ENCODE measurements at places on chromosomes 2 and 18. TPM values are rescaled to one million over a fixed set of nuclear protein-coding genes. Genes with fewer than 3 reads are reported as not detected.

- H3K27me3 ChIP-seq: no peaks in the 10 kb centered on the region
- peaks cover 15% of the 10 kb centered on the region for H3K4me1 ChIP-seq
- peak overlapping the region; percentile 79 for H3K4me3 ChIP-seq
Measured at GRCh38 chr2:218397463-218397819, 2.2 kb upstream of the CTDSP1 start.

B3GNT7 gene
- total RNA-seq: 17.5 TPM

SCN7A gene
- 3.0 TPM for total RNA-seq

SPRED2 gene
- total RNA-seq: 21.9 TPM

GRCh38 chr2:12592296-12592695 is 124.4 kb upstream of the TRIB2 start:
- H3K27ac ChIP-seq: no peak overlapping the region
- no peak for DNase-seq
- peaks cover under 1% of the 10 kb centered on the region for H3K4me1 ChIP-seq
- no peaks in the 10 kb centered on the region for H3K36me3 ChIP-seq
- no peaks in the 10 kb centered on the region for H3K27me3 ChIP-seq
- H3K4me3 ChIP-seq: no peak overlapping the region

DNA sequence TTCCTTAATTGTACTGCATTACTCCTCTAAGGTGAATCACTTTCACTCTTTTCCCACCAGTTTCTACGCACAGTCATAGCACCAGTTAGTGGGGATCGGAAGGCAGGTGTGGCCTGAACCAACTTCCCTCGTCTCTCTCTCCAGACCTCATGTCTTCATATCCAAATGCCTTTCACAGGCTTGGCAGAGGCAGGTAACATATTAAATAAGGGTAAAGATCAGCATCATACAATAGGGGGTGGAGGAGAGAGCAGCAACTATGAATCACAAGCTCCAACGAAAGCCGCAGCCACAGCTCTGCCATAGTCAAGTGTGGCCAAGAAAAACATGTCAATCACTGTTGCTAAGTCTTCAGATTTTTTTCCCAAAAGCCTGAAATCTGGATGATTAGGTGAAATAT is 40.3 kb downstream of the AP1S3 start:
- peaks cover 7% of the 10 kb centered on the region for H3K4me1 ChIP-seq
- DNase-seq: no peak
- no peaks in the 10 kb centered on the region for H3K36me3 ChIP-seq

GRCh38 chr2:206979922-206980321 is 40.6 kb downstream of the CPO start:
- H3K27ac ChIP-seq: no peak overlapping the region
- no peaks in the 10 kb centered on the region for H3K36me3 ChIP-seq
- DNase-seq: no peak

ZNF521 gene
- 17.2 TPM for total RNA-seq

SMYD1 gene
- total RNA-seq: not detected

- no peaks in the 10 kb centered on the region for H3K36me3 ChIP-seq
- H3K4me1 ChIP-seq: no peaks in the 10 kb centered on the region
- no peak for DNase-seq
Measured at GRCh38 chr2:172999641-173000386, 75.8 kb upstream of the MAP3K20 start.

CXCR1 gene
- 4.4 TPM for total RNA-seq

TMEM247 gene
- not detected for total RNA-seq

DNA sequence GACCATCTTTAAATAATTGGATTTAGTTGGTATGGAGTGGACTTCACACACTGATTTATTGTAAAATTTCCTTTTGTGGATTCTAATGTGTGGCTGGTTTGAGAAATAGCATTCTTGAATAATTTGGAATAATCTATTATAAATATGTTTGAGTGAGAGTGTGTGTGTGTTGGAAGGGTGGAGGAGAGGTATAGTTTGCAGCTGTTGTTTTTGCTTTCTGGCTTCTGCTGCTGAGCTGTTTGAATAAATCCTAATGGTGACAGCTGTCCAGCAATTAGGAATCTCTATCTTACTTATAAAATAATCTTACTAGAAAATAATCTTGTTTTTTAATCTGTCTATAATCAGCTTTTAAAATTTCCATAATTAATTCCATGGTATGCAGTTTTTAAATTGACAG is 1283.0 kb upstream of the CDH2 start:
- no peak for DNase-seq
- no peaks in the 10 kb centered on the region for H3K36me3 ChIP-seq
- no peaks in the 10 kb centered on the region for H3K4me1 ChIP-seq
- no peak overlapping the region for H3K27ac ChIP-seq

GRCh38 chr2:219120082-219120481 is 40.5 kb downstream of the NHEJ1 start:
- H3K4me3 ChIP-seq: no peak overlapping the region
- DNase-seq: no peak
- peaks cover 6% of the 10 kb centered on the region for H3K4me1 ChIP-seq
- no peaks in the 10 kb centered on the region for H3K27me3 ChIP-seq
- no peak overlapping the region for H3K27ac ChIP-seq

DNA sequence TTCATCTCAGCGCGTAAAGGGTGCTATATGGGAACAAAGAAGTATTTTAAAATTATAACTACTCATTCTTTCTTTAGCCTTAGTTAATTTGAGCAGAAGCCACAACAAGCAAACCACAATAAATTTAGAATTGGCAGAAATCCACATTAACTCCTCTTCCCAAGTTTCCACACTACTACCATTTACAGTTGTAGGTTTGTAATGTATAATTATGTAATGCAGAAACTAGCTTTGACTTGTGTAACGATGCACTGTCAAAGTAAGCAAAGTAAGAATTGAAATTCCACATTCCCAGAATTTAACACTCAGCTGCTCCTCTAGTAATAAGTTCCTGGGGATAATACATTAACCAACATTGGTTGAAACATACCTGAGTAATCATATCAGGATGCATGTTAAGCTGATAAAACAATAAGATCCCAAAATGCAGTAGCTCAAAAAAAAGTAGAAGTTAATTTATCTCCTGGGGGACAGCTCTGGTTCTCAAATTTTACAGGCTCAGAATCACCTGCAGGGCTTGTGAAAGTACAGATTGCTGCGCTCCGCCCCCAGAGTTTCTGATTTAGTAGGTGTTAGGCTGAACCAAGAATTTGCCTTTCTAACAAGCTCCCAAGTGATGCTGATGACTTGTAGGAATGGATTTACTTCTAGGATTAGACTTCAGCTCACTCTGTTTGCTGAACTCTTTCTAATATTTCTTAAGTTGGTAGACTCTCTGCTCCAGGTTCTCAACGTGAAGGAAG is 9.9 kb downstream of the GRP start:
- DNase-seq: no peak
- no peaks in the 10 kb centered on the region for H3K36me3 ChIP-seq
- H3K4me3 ChIP-seq: no peak overlapping the region
- H3K27ac ChIP-seq: no peak overlapping the region

SPATA3 gene
- total RNA-seq: not detected

TACR1 gene
- total RNA-seq: 3.9 TPM

HOXD13 gene
- not detected for total RNA-seq

TMX3 gene
- total RNA-seq: 41.3 TPM

GKN2 gene
- total RNA-seq: not detected

DNA sequence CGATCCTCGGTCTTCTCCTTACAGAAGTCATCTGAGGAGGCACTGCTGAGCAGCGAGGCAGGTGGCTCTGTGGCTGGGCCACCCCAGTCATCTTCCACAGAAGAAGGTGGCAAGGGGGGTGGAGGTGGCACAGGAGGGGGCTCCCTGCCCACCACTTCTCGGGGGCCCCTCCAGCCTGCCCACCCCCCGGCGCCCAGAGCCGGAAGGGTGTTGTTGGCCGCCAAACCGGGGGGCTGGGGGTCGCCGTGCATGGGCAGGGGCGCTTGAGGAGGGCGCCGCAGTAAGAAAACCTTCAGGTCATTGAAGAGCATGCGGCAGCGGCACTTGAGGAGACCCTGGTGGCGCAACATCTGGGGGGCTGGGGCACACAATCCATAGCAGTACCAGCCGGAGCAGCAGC is 2.5 kb downstream of the MARCHF4 start:
- no peak overlapping the region for H3K27ac ChIP-seq
- peaks cover 16% of the 10 kb centered on the region for H3K4me1 ChIP-seq
- no peak for DNase-seq
- no peak overlapping the region for H3K4me3 ChIP-seq

DNA sequence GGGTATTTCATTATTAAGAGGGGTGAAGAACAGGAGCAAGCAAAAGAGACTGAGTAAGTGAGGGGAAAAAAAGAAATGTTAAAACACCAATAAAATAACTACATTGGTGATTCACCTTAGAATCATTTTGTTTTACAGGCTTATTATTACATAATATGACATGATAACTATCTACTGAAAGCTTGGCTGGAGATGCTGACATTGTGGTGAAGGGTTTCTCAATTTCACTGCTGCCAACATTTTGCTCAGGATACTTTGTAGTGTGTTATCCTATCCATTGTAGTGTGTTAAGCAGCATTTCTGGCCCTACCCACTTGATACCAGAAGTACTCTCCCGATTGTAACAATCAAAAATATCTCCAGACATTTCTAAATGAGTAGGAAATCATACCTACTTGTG is 1564.6 kb upstream of the NXPH2 start:
- DNase-seq: no peak
- H3K4me3 ChIP-seq: no peak overlapping the region
- H3K27ac ChIP-seq: no peak overlapping the region
- no peaks in the 10 kb centered on the region for H3K27me3 ChIP-seq
- no peaks in the 10 kb centered on the region for H3K4me1 ChIP-seq

STON1 gene
- total RNA-seq: 39.2 TPM

PDE6D gene
- 30.2 TPM for total RNA-seq

IL1R2 gene
- total RNA-seq: 18.3 TPM

ACVR1C gene
- 0.41 TPM for total RNA-seq

DNA sequence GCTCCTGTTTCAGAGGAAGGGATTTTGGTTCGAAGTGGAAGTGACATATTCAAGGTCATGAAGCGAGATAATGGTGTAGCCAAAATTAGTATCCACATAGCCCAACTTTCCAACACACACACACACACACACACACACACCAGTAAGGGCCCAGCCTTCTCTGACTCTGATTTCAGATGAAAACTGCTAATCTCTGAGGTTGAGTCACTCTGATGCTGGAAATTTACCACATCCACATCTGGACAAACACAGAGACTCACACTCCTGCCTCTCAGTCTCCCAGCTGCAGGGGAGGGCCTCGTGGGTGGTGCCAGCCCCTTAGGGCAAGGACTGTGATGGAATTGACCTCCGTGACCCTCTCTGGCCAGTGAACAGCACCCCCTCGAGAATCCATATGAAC is 29.0 kb upstream of the SLC35F6 start:
- no peaks in the 10 kb centered on the region for H3K36me3 ChIP-seq
- H3K4me3 ChIP-seq: no peak overlapping the region
- no peaks in the 10 kb centered on the region for H3K4me1 ChIP-seq
- no peak overlapping the region for H3K27ac ChIP-seq
- H3K27me3 ChIP-seq: no peaks in the 10 kb centered on the region

TMBIM1 gene
- 324 TPM for total RNA-seq

- H3K4me1 ChIP-seq: no peaks in the 10 kb centered on the region
- DNase-seq: no peak
- H3K4me3 ChIP-seq: no peak overlapping the region
Measured at GRCh38 chr2:191941376-191941929, 94.6 kb upstream of the CAVIN2 start.

DNA sequence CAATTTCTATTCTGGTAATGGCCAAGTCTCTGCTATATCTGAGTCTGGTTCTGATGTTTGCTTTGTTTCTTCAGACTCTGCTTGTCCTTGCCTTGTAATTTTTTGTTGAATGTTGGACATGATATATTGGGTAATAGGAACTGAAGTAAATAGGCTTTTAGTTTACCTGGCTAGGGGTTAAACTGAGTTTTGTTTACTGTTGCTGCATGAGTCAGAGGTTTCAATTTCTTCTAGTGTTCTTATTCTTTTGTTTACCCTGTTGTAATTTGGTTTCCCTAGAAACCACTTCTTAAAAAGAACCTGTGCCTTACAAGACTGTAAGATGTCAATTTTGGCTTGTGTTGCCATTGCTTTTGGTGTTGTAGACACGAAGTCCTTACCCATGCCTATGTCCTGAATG is 285.0 kb upstream of the KCNH7 start:
- H3K4me3 ChIP-seq: no peak overlapping the region
- no peak overlapping the region for H3K27ac ChIP-seq
- no peaks in the 10 kb centered on the region for H3K4me1 ChIP-seq
- H3K36me3 ChIP-seq: no peaks in the 10 kb centered on the region
